ENCODE measurements at places on chromosomes 2 and 18.
A peak's percentile ranks its signal among the peaks of the same experiment; 100 is the strongest.

- no peak for DNase-seq
Measured at GRCh38 chr2:55169359-55169758, 62.7 kb downstream of the CLHC1 start.

DNA sequence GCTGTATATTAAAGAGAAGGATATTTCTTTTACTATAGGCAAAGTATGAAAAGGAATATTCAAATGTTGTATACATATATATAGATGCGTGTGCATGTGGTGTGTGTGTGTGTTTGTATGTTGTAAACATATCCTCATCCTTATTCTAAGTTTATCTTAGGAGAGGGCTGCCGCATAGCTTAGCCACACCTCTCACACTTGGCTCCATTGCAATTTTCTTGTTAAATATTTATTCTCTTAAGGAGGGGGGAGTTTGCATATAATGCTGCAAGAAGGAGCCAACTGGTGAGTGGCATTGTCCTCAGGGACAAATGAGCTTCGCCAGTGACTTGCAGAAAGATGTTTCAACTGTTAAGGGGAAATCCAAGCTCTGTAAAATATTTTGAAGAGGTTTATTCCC lies 360.1 kb upstream of the RND3 start:
- no peak for DNase-seq

GRCh38 chr2:170651624-170652325 lies 63.4 kb upstream of the SP5 start:
- DNase-seq = no peak

- no peak for DNase-seq
Measured at GRCh38 chr2:41483226-41483625, 564.6 kb upstream of the PKDCC start.

DNA sequence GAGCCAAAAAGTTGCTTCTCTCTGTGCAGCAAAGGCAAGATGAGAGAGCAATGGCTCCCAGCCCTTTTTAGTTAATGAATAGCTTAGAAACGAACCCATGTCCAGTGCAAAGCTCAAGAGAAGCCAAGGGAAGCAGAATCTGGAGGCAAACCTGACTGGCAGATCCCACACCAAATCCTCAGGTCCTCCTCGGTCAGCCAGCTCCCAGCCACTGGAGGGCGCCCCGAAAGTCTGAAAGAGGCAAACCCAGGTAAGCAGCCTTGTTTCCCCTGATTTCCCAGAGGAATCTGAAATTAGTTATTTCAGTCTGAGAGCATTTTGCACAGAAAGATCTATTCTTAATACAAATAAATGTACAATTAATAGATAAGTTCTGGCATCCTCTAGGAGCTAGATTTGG lies 71.3 kb upstream of the PID1 start:
- no peak for DNase-seq

- DNase-seq = peak; percentile 86
Measured at GRCh38 chr2:231930593-231931281, 4.5 kb upstream of the NPPC start.

DNA sequence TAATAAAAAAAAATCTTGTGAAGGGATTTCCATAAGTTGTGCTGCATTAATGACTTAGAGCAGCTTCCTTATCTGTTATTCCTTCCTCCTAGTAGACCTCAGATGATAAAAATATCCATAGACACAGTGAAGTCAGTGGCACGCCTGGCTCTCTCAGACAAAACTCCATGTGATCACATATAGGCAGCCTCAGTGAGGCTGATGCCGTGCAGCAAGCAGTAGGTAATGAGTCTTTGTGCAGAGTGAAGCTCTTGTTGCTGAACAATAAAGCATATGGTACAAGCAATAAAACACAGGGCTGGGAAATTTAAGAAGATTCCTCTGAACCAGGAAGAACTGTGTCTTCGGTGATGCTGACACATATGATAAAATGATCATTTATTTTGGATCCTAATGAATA lies 102.7 kb downstream of the CSRNP3 start:
- DNase-seq = no peak

Measured in sigmoid colon (tissue), 7 donors.